ENCODE measurements at places on chromosomes 2 and 18. TPM values are rescaled to one million over a fixed set of nuclear protein-coding genes. Genes with fewer than 3 reads are reported as not detected.

Gene HOXD13
- not detected for polyA plus RNA-seq

Gene COLEC12
- polyA plus RNA-seq: 0.47 TPM

DNA sequence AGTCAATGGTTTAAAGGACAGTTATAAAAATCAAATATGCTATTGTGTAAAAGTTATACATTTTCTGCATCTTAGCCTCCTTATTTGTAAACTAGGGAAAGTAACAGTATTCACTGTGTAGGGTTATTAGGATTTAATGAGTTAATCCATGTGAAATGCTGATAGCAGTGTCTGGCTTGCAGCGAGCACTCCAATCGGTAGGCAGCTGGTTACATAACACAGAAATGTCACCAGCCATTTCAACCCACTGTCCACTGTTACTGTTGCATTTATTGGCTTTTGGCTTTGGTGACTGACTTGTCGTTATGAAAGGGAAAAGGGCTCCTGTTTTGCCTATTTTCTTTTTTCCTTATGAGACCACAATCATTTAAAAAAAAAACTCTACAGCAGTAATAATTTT is 38.9 kb downstream of the ID2 start:
- H3K27me3 ChIP-seq: no peaks in the 10 kb centered on the region
- no peak overlapping the region for H3K27ac ChIP-seq

DNA sequence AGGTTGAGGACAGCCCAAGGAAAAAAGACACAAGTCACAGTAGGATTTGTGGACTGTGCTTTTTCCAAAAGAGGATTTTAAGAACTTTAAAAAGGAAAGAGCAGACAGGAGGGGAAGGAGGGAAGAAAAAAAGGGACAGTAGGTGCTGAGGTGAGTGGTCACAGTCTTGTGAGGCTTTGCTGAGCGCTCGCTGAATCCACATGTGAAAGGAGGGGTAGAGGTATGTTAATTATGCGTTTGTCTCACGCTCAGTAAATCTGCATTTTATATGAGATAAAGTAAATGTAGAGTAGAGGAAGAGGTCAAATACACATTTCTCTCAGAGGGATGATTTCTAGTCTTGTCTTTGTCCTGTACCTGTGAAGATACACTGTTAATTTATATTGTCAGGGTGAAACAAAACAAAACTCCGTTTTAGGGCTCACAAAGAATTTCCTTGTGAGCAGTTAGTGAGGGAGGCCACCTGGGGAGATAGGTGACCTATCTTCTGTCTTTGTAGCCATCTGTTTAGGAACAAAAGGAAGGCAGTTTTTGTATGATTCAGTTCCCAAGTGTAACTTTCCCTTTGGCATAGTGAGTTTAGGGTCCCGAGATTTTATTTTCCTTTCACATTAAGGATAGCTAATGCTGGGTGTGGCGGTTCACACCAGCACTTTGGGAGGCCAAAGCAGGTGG is 25.3 kb downstream of the GNAL start:
- H3K4me1 ChIP-seq: no peaks in the 10 kb centered on the region
- DNase-seq: no peak
- no peak overlapping the region for H3K4me3 ChIP-seq
- H3K36me3 ChIP-seq: no peaks in the 10 kb centered on the region
- H3K27ac ChIP-seq: no peak overlapping the region
- H3K27me3 ChIP-seq: peaks cover 2% of the 10 kb centered on the region

DNA sequence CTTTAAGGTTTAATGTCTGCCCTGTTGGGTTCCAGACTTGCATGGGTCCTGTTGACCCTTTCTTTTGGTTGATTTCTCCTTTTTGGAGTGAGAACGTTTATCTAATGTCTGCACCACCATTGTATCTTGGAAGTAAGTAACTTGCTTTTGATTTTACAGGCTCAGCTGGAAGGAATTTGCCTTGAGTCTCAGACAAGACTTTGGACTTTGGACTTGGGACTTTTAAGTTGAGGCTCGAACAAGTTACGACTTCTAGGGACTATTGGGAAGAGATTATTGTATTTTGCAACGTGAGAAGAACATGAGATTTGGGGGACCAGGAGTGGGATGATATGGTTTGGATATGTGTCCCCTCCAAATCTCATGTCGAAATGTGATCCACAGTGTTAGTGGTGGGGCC is 267.7 kb downstream of the GLI2 start:
- no peak overlapping the region for H3K27ac ChIP-seq
- no peak for DNase-seq
- H3K36me3 ChIP-seq: no peaks in the 10 kb centered on the region
- no peak overlapping the region for H3K4me3 ChIP-seq
- no peaks in the 10 kb centered on the region for H3K27me3 ChIP-seq

DNA sequence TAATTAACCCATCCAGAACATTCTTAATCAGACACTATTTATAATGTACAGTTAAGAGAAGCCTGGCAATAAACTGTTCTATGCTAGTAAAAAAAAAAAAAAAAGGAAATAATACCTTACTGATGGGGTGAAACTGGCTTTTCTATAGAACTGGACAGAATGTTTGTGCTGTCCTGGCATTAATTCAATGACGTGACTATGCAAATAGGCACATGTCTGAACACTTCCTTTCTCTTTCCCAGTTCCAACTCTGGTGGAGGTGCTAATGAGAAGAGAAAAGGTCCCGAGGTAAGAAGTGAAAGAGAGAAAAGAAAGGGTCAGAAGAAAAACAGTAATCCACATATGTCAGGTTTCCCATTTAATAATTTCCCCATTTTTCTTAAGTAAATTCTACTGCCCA is 508.4 kb downstream of the ZEB2 start:
- peaks cover 6% of the 10 kb centered on the region for H3K36me3 ChIP-seq
- H3K4me3 ChIP-seq: no peak overlapping the region
- H3K27me3 ChIP-seq: no peaks in the 10 kb centered on the region

- H3K36me3 ChIP-seq: no peaks in the 10 kb centered on the region
- no peak for DNase-seq
- H3K4me1 ChIP-seq: no peaks in the 10 kb centered on the region
- H3K27ac ChIP-seq: no peak overlapping the region
- H3K27me3 ChIP-seq: peaks cover 12% of the 10 kb centered on the region
Observed at GRCh38 chr2:102334486-102334885, 21.1 kb upstream of the IL18R1 start.

DNA sequence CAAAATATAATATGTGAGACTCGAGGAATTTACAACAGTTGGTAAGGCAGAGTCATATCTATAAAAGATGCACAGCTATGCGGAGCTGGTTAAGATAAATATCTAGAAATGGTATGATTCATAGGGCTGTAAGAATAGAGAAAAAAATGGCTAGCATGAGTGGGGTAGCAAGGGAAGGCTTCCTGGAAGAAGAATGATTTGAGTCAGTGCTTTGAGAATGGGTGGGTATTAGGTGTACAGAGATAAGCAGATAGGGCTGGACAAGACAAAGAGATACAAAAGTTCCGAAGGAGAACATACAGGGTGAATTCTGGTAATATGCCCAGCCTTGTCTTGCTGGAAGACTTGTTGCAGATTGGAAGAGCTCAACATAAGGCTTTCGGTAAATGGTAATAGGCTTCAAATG is 291.5 kb upstream of the CCDC68 start:
- H3K4me3 ChIP-seq: no peak overlapping the region
- peaks cover 7% of the 10 kb centered on the region for H3K36me3 ChIP-seq
- no peak overlapping the region for H3K27ac ChIP-seq
- H3K4me1 ChIP-seq: peaks cover 5% of the 10 kb centered on the region
- no peaks in the 10 kb centered on the region for H3K27me3 ChIP-seq

Measured in CD14-positive monocyte (primary cell).